ENCODE measurements at places on chromosomes 2 and 18.
A peak's percentile ranks its signal among the peaks of the same experiment; 100 is the strongest.

DNA sequence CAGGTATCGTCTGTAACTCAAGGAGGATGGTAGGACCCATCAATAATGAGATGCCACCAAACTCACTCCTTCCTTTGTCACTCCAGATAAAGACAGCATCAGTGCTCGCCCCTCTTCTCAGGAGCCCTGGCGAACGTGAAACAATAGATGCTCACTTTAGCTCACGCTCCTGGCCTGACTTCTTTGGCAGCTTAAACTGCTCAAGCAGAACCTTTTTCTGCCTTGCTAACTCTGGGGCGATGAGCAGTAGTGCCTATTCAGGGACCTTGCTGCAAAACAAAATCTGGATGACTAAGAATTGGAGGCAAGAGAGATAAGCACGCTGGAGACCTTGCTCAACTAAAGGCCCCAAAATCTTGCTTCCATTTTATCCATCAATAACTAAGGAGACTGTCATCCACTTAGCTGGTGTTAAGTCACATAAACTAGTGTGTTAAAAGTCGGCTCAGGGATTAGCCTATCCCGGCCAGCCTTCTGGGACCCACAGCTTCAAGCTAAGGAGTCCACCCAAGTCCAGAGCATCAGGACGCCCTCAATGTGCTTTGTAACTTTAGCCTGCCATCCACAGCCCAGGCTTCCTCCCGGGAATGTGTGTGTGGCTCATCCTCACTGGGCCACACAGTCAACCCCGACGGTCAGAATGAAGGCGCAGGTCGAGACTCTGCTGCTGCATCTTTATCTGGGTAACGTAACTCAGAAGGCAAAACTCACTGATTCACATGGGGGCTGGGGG, 38.9 kb downstream of the ZNF516 start:
- no peak for DNase-seq

GRCh38 chr2:121021685-121022084, 263.3 kb downstream of the TFCP2L1 start:
- no peak for DNase-seq

GRCh38 chr2:20604951-20605381, 45.9 kb downstream of the HS1BP3 start:
- DNase-seq, result peak; percentile 43

- DNase-seq, result no peak
Measured at GRCh38 chr2:20438334-20439192, 8.3 kb upstream of the RHOB start.

DNA sequence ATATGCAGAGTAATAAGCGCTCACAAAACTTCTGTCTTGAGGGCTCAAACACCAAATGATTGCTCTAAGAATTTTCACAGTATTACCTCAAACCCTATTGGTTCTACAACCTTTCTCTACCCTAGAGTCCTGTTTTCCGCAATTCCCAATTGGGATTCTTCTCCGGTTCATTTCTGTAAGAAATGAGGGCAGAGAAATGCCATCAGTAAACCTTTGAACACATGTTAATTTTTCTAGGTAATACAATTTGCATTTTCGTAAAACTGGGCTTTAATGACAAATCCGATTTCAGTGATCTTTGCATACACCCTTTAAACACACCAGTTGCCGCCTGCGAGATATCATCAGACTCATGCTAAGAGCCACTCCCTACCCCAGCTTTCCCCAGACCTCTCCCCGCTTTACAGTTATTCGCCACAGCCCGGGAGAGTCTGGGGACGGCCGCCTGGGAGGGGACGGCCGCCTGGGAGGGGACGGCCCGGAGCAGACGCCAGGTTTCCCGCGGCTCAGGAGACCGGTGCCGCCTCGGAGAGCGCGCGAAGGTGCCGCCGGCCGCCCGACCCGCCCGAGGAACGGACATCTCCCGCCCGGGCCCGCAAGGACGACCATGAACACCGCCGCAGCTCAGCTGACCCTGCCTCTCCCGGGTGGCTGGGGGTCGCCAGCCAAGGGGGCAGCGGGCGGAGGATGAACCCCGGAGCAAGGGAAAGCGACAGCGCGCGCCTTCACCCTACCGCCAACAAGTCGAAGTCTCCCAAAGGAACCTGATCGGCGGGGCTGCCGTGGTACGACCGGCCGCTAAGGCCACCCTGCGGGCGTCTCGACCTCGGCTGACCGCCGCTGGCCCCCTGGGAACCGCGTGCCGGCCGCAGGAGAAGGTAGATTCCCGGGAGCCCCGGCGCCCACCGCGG, 463 bp downstream of the SMC6 start:
- DNase-seq, result no peak

- no peak for DNase-seq
Measured at GRCh38 chr2:235070063-235070706, 118.4 kb downstream of the SH3BP4 start.

DNA sequence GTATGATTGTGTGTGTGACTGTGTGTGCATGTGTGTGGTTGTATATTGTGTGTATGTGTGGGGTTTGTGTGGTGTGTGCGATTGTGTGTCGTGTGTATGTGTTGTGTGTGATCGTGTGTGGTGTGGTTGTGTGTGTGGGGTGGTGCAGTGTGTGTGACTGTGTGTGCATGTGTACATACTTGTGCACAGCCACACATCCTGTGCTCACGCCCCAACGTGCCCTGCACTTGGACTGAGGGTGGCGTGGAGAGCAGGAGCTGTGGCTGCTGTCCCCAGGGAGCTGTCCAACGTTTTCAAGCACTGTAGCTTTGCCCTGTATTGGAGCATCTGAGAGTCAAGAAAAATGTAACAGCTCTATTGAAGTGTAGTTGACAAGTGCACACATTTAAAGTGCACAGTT, 243.2 kb upstream of the HDAC4 start:
- no peak for DNase-seq

DNA sequence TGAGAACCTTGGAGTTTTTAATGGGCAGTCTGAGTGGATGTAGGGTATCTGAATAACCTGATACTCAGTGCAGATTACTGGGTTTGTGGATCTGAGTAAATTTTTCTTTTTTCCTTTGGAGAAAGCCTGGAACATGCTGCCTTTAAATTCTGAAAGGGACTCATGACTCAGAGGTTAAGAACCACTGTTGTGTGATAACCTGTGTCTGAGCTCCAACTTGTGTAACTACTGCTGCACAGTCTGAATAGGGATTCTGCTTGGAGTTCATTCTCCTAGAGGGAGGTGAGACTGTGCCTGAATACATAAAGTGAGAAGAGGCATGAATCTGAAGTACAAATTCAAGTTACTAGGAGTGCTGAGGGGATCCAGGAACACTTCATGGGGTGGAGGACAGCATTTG, 36.2 kb downstream of the KDM3A start:
- DNase-seq, result no peak

DNA sequence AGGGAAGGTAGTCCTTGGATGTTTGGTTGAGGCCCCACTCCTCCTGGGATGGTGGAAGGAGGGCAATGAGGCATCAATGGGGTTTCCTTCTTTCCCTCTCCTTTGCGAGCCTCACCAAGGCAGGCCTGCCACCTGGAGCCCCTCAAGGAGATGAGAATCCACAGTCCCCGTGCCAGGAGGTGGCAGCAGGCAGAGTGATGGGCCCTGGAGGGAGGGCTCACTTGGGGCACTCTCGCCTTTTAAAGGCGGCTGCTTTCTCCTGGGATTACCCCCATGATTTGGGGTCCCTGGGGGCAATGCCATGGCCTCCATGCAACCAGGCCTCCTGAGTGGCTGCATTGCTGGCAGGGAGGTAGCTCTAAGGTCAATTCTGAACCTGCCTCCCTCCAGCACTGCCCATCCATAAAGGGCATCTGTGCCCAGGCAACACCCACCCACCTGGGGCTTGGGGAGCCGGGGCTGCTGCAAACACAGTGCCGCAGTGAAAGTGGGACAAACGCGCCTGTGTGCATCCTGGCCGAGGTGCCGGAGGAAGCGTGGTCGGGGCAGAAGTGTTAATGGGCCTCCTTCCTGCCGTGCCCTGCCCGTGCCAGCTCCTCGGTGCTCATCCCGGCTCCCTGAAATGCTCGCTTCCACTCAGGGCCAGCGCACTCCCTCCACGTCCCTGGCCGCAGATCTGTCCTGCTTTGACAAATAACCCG, 55.9 kb downstream of the ZFP36L2 start:
- no peak for DNase-seq

GRCh38 chr2:46831051-46831868, 84.3 kb downstream of the MCFD2 start:
- DNase-seq, result no peak

DNA sequence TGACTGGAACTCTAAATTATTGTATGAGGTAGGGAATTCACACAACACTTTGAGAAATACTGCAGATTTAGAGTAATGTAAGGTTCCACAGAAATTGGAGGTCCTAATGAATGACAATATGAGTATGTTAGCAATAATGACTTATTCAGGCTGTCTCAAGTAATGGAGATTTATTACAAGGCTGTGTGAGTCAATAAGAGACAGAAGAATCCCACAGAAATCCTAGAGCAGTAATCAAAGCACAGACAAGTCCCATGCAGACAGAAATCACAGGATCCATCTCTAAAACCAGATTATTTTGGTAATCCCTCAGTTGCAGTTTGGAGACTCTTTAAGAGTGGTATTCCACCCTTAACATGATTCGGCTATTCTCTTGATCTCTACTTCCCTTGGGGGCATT, 83.6 kb downstream of the FAM161A start:
- no peak for DNase-seq

DNA sequence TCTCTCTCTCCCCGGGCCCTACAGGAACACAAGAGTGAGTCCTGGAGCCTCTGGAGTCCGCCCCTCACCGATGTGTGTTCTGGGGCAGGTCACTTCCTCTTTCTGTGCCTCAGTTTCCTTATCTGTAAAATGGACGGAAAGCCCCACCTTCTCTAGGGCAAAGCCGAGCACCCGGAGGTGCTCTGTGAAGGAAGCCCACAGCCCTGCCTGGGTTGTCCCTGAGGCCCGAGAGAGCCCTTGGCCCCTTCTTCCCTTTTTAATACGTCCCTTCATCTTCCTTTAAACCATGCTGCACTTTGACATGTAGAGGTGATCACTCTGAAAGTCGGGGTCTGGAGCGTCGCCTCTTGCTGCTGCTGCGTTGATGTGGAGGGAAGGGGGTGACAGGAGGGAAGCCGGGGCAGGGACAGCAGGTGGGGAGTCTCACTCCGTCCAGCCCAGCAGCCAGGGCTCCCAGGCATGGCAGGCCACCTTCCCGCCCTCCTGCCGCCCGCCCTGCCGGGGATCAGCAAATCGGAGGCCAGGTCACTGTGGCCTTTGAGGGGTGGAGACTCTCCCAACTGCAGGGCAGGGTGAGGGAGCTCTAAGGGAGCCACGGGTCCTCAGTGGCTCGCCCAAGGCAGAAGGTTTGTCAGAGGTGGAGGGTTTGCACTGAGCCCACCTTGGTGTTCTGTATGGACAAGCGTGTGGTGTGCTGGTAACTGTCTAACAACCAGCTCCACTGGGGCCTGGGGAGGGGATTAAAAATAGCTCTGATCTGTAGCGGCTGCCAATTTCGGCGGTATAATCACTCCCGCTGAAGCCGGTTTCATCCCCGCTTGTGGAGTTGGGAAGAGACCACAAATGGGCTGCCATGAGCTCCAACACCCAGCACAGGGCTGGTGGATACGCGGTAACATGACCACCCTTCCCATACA, 135.9 kb upstream of the ID2 start:
- DNase-seq, result no peak

- no peak for DNase-seq
Measured at GRCh38 chr18:23498117-23498516, 5.2 kb upstream of the RMC1 start.

DNA sequence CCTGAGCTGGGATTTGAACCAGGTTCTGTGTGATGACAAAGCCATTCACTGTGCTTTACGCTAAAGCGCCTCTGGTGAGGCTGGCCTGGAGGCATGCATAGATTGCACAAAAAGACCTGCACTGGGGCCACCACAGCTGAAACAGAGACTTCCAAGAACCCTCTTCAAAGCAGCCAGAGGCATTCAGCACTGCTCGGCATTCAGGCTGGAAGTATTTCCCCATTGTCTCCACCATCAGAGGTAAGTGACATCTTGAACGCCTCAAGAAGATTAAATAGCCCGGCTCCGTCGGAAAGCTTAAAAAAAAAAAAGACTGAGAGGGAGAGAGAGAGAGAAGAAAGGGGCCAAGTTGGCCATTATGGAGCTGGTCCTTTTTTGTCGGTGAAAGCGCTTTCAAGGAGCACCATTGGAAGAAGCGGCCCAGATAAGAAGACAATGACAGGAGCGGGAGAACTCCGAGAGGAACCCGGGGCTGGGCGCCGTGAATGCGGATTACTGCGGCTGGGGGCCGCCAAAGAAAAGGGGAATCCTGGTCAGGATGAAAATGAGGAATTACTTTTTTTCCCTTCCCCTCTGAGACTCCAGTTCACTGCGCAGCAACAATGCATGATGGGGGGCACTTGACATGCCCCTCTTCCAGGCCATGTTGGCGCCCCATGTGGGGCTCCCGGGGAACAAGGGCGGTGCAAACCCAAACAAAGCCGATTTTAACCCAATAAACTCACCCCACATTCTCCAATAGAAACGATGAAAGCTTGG, 228.3 kb downstream of the MYCN start:
- DNase-seq, result no peak

GRCh38 chr2:234146087-234146826, 95.8 kb downstream of the SPP2 start:
- DNase-seq, result no peak

DNA sequence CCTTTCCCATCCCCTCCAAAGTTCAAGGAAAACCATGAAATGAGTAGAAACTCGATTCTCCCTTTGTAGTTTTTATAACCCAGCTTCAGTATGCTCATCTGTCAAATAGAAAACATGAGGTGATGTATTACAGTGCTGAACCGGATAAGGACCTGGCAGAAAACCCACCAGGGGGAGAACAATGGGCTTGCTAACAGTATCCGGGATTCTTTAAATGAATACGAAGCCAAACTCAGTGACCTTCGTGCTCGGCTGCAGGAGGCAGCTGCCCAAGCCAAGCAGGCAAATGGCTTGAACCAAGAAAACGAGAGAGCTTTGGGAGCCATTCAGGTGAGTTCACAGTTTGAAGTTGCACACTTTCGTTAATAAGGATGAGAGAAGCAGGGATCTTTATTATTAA, 113.6 kb upstream of the TTC39C start:
- DNase-seq, result no peak

- DNase-seq, result peak; percentile 17
Measured at GRCh38 chr2:219951099-219951498, 323.7 kb downstream of the SLC4A3 start.

- peak; percentile 75 for DNase-seq
Measured at GRCh38 chr2:157875641-157876065, 477 bp downstream of the ACVR1 start.

GRCh38 chr2:238376884-238377391, 49.8 kb upstream of the ASB1 start:
- DNase-seq, result no peak

- DNase-seq, result no peak
Measured at GRCh38 chr2:24739354-24740025, 53.7 kb downstream of the PTRHD1 start.

GRCh38 chr18:3513481-3513880, 63.5 kb downstream of the TGIF1 start:
- DNase-seq, result no peak

DNA sequence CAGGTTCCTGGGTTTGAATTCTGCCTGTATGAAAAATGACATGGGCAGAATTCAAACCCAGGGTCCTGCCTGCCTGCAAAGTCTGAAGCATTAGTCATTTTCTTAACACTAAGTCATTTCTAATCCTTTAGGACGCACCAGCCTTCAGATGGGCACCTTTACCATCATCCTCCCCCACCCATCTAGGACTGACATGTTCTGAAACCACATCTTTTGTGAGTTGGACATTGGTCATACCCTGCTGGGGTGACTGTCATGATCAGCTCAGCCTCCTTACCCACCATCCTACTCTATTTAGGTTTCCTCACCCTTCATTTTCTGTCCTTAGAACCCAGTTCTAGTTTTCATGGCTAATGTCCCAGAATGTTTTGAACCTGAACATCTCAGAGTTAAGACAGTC, 104.9 kb downstream of the TRIB2 start:
- no peak for DNase-seq

Data from hippocampal formation (tissue), 2 donors.